ENCODE measurements at places on chromosomes 6 and 20.

DNA sequence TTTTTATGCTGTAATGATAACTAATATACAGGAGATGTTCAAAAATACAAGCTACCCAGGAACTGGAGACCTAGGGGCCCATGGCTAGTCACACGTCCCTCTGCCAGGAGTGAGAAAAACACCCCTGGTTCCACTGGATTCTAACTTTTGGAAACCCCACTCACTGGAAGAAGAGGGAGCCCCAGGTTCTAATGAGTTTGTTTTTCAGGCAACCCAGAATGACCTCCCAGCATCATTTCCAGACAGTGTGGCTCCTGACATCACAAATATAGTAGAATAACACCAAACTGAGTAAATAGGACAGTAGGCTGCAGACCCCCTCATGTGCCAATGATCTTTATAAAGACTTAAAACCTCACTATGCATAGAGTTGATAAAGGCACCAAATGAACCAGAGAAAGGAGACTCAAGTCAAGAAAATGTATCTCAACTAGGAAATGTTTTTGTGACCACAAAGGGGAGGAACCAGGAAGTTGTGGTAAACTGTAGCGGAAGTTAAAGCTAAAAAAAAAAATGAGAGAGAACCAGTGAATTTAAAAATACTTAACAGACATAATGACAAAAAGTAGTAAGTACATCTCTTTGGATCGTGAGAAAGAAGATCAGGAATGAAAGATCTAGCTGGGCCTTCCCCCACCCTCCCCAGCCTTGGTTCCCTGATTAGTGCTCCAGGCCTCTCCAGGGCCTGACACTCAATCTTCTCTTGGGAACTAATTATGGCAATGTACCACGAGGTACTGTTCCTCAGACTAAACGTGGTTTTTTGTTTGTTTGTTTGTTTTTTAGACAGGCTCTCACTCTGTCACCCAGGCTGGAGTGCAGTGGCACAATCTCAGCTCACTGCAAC lies 19.8 kb downstream of the HLA-E start:
- DNase-seq = no peak

GRCh38 chr20:58651559-58651945 lies 469 bp downstream of the STX16 start:
- no peak for DNase-seq

DNA sequence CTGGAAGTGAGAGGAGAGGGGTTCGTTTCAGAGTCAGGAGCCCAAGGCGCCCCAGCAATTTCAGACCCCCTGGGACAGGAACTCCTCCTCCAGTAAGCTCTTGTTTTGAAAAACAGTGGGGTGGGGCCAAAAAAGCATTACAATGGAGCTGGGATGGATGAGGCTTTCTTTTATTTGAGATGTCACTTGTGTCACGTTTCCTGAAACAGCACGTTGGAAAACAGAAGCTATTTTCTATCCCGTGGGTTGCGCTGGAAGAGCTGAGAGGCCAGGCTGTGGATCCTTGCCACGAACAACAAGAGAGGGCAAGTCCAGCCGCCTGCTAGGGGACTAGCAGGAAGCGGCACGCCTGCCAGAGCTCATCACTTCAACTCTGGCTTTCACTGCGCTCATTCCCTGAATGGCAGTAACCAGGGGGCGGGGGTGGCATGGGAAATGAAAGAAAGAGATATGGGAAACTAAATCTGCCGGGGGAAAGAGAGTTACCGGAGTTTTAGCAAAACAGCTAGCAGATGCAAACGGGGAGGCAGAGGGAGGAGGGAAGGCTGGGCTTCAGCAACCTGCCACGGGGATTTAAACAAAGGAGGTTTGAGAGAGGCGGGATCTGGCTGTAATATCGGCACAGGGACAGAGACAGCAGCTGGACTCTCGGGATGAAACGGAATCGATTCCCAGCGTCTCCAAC lies 34.6 kb downstream of the GCNT2 start:
- DNase-seq = no peak

GRCh38 chr6:37503309-37503965 lies 3.7 kb upstream of the CCDC167 start:
- no peak for DNase-seq

DNA sequence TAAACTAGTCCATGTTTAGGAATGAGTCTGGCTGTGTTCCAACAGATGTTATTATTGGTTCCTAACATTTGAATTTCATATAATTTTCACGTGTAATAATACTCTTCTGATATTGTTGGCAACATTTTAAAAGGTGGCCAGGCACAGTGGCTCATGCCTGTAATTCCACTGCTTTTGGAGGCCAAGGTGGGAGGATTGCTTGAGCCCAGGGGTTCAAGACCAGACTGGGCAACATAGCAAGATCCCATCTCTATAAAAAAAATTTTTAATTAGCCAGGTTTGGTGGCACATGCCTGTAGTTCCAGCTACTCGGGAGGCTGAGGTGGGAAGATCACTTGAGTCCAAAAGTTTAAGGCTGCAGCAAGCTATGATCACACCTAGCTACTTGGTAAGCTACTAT lies 116.2 kb downstream of the MTHFD1L start:
- no peak for DNase-seq

DNA sequence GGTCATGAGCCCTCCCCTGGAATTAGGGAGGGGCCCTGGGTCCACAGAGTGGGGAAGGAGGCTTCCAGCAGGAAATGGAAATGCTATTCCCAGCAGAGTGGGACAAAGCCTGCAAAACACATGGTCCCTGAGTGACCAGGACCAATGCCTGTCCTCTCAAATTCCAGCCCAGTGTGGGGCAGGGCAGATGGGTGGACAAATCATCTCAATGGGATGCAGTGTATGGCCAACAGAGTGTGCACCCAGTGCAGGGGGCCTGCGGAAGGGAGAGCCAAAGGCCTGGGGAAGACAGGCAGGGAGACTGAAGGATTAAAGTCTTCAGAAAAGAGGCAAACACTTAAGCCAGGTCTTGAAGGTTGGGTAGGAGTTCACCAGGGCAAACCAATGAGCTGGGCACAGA lies 28.7 kb upstream of the PHACTR3 start:
- no peak for DNase-seq

GRCh38 chr20:1524004-1524403 lies 32.8 kb upstream of the SIRPB2 start:
- no peak for DNase-seq

GRCh38 chr6:26342106-26343004 lies 22.6 kb upstream of the BTN3A2 start:
- DNase-seq = no peak

- DNase-seq = no peak
Observed at GRCh38 chr6:3789018-3789895, 37.7 kb upstream of the PXDC1 start.

DNA sequence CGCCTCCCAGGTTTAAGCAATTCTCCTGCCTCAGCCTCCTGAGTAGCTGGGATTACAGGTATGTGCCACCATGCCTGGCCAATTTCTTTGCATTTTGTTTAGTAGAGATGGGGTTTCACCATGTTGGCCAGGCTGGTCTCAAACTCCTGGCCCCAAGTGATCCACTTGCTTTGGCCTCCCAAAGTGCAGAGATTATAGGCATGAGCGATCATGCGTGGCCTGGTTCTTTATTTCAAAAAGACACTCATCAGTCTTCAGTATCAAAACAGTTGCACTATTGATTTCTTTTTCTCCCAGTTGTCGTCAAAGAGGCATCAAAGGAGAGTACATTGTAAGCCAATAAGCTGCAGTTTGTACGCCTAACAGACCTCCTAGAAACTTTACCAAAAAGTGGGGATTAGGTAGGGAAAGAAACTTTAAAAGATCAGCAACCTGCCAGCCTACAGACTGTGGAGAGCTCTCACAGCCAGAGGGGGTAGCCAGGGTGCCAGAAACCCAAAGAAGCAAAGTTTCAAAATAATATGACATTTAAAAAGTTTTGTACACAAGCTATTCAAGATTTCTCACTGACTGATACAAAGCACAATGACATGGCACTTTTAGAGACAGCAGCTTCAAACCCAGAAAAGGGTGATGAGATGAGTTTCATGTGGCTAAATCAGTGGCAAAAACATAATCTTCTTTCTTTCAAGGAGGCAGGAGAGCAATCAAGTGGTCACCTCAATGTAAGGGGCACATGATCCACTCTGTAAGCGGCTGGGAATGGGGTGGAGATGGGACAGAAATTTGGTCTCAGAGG lies 83.0 kb upstream of the RALY start:
- no peak for DNase-seq

GRCh38 chr20:51036827-51037531 lies 14.1 kb upstream of the KCNG1 start:
- DNase-seq = no peak
